ENCODE measurements at places on chromosomes 7 and 10.

DNA sequence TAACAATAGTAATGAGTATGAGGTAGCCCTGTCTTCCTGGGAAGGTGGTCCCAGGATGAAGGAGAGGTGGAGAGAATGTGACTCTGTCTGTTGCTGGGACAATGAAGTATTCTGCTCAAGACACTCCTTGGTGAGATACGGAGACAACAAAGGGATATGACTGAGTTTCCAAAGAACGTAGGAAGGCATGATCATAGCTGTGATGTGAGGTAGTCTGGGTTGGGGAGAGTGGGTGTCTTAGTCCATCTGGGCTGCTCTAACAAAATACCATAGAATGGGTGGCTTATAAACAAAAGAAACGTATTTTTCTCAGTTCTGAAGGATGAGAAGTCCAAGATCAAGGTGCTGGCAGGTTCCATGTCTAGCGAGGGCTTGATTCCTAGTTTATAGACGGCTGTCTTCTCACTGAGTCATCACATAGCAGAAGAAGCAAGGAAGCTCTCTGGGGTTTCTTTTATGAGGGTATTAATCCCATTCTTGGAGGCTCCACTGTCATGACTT lies 84.9 kb upstream of the RHOBTB1 start:
- no peak for DNase-seq

DNA sequence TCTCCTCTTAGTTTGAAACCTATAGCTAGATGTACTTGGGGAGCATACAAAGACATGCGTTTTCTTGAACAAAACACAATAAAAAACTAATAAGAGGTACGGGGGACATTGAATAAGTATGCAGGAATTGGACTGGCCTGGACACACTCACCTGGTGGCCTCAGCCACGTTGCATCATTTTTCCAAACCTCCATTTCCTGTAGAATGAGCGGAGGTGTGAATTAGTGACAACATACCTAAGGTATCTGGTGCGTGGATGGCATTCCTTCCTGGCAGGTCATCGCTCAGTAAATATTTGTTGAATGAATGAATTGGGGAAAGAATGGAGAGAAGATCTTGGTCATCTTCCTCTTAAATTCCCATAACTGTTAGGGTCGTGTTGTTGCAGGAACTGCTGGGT lies 103.2 kb upstream of the CTBP2 start:
- DNase-seq = no peak

GRCh38 chr7:101126651-101127459 lies at the start of gene SERPINE1:
Gene SERPINE1 (plus strand): TSS chr7:101127104. CDS start chr7:101128394, 1,290 bp downstream.
- peak; percentile 25 for DNase-seq

GRCh38 chr7:94442639-94443038 lies 47.9 kb downstream of the COL1A2 start:
- no peak for DNase-seq

GRCh38 chr10:42780456-42780855 lies 2.1 kb upstream of the BMS1 start:
- no peak for DNase-seq

DNA sequence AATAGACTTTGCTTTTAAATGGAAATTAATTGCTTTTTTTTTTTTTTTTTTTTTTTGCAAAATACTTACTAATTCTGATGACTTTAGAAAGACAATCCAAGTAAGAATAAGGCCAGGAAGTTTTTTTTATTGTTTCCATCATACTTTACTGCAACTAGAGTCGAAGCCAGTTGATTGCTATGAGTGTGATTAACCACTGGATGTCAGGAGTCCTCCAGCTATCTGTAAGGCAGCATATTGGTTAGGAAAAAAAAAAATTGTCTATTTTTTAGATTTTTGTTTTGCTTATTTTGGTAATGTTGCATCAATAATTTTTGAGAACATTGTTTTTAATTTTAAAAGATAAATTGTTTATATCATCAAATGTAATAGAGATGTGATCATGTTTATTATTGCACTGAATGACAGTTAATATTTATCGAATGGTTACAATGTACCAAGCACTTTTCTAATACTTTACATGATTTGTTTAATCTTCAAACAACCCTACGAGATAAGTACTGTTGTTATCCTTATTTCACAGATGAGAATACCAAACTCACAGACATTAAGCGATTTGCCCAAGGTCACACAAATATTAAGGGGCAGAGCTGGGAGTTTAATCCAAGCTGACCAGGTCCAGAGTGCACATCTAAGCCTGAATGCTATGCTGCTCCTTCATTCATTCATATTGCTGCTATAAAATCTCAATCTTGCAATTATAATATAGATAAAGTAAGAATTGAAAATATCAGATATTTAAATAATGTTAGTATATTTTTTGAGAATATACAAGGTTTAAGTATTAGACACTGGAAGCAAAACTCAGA lies 19.9 kb upstream of the LMOD2 start:
- no peak for DNase-seq

DNA sequence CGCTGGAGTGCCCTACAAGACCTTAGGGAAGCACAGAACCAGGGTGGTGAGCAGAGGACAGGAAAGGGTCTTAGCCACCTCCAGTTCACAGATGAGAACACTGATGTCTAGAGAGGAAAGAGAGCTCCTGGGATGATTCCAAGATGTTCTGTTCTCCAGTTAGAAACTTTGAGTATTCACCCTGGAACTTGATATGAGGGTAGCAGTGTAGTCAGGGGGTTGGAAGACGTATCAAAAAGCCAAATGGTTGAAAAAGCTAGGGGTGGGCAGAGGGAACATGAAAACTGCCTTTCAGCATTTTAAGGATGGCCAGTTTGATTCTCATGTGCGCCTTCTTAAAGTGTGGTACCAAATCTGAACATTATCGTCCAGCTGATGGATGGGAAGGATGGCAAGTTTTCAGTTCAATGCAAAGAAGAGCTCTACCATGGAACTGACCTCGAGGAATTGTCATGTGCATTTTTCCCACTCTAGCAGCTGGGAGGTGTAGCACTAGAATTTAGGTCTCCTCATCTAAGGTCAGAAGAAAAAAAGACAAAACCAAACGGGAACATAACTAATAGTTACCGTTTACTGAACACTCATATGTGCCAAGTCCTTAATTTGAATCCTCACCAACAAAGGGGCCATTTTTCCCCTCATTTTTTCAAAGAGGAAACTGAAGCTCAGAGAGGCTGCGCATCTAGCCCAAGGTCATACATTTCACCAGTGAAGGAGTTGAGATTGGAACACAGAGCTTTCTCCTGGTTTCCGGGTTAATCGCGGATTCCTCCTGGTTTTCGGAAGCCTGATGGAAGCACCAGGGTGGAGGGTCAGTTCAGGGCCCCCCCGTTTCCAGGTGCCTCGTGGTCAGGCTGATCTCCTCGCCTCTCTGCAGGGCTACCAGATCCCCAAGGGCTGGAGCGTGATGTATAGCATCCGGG lies 6.0 kb upstream of the CYP26A1 start:
- no peak for DNase-seq

DNA sequence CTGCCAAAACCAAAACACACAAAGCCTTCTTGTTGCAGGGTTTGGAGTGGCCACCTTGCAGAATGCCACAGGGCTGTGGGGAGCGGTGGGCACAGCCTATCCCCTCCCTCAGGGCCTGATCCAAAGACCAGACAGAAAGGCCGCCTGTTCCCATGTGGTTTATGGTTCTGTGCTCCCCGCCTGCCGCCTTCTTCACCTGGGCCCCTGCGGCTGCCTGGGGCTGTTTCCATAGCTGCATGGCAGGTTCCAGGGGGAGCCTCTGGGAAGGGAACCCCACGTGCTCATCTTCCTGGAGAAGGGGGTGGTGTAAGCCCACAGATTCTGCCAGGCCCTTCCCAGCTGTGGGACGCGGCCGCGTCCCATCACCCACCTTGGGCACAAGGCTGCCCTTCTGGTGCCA lies 70.7 kb upstream of the EZH2 start:
- DNase-seq = no peak

- no peak for DNase-seq
Measured at GRCh38 chr7:98133181-98133580, 26.5 kb downstream of the LMTK2 start.

- no peak for DNase-seq
Measured at GRCh38 chr7:121882731-121883130, 9.8 kb downstream of the PTPRZ1 start.

DNA sequence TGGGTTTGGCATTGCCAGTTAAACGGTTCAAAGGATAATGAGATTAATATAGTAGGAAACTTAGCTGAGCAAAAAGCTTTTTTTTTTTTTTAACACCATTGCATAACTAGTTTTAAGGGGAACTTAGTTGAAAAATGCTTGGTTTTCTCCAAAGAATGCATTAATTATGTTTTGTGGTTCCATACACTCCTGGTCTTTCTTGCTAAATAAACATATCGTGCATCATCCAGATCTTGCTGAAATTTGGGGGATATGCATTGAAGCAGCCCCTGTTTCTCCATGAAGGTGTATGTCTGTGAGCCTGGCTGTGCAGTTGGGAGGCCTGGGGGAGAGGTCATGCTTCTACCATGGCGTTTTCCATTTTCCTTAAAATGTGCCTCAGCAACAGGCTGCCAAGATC lies 558.2 kb upstream of the GALNT17 start:
- no peak for DNase-seq

GRCh38 chr10:98429320-98430072 lies 14.5 kb upstream of the PYROXD2 start:
- DNase-seq = no peak

DNA sequence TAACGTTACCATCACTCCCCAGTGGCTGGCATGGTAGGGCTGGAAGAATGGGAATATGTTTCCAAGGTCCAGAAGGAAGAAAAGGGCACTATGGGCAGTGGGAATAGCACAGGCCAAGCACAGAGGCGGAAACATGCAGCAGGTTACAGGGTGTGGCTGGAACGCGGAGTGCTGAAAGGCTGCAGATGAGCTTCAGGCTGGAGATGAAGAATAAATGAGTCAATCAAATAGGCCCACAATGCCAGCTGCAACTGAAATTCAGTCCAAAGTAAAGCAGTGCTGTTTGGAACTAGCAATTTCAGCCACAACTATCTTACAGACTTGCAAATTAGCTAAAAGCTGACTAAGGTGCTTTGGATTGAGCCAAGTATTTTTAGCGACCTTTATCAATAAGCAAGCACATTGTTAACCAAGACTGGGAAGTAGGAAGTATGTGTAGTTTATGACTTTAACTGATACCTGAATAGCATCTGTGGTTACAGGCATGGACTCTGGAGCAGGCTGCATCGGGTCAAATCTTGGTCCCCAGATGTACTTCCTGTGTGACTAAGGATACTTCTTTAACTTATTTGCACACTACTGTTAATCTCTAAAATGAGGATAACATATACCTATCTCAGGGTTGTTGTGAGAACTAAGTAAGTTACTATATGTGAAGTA lies 77.5 kb upstream of the CTTNBP2 start:
- no peak for DNase-seq

DNA sequence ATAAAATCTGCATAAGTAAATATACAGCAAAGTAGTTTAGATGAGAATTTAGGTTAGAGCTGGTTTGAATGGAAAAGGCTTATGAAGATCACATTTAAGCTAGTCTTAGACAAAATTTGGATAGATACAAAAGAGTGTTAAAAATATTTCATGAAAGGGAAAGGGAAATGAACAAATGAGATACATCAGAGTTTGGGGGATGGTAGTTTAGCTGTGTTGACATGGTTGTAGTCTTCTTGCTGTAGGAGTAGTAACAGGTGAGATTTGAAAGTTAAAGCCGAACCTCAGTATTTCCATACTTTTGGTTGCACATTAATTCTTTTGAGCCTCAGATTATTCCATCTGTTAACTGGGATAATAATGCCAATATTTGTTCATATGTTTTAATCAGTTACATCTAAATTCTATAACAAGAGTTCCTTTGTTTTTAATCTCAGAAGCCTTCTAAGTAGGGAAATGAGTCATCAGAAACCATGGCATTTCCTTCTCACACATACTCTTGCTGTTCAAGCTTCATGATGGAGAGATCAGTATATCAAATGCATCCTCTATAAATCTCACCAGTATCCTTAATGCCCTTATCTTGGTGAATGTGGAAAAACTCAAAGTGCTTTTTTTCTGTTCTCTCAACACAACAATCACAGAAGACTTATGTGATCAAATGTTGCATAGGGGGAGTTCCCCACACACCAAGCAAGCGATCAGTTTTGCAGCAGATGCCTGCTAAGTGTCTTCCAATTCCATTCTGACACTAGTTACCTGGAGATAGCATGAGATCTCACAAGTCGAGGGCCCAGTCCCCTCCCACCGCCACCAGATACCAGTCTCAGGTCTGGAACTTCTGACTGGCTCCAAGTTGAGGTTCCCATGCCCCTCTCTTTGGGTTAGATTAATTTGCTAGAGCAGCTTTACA lies 84.7 kb downstream of the MAPK8 start:
- DNase-seq = no peak

DNA sequence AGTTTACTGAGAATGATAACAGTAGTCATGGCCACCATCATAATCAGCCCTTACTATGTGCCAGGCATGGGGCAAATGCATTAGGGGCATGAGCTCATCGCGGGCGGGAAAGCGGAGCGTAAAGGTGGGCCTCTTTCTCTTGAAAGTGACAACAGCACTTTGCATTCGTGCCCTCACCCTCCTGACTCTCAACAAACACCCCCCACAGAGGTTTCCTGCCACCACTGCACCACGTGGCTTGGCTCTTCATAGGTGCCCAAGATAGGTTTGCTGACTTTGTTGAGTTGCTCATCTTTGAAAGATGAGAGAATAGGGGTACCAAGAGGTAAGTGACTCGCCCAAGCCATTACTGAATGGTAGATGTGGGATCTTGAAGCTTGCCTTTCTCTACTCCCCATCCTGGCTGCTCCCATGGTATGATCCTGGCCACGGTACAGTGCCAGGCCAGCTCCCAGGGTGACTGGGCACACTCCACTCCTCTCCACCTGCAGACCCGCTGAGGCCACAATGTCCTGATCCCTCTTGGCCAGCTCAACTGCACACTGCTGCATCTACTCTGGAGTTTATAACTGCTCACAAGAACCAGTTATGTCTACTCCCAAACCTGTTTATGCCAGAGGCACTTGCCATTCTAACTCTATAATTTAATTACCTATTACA lies 26.0 kb downstream of the SLIT1 start:
- DNase-seq = no peak

DNA sequence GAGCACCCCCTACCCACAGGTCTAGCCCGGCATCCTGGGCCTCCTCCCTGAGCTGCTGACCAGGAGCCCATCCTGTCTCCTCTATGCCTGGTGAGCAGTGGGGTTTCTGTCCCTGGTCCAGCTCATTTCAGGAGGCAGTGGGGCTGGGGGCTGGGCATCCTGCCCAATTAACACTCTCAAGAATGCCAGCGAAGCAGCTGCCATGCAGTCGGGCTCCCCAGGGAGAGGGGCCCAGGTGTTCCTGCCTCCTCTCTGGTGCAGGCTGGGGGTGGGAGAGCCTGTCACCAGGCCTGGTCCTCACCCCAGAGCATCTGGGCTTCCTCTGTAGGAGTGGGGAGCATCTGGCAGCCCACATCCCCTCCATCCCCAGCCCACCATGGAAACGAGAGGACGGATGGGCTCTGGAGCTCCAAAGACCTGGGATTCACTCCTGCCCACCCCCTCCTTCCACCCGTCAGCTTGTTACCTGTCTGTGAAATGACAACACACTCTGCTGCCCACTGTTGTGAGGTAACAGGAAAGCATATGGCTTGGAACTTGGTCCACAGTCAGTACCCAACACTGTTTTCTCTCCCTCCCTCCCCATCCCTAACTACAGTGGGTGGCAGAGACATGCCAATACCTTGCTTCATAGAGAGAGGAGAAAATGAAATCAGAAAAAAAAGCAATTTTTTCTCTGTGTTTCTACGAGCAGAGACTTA lies 69.1 kb downstream of the SLIT1 start:
- no peak for DNase-seq
